ENCODE measurements at places on chromosomes 3 and 15.

GRCh38 chr3:18633002-18633401, 207.9 kb upstream of the SATB1 start:
- DNase-seq = no peak

GRCh38 chr3:73029321-73029796, 32.1 kb upstream of the EBLN2 start:
- no peak for DNase-seq

GRCh38 chr15:79967298-79968182, 3.5 kb downstream of the BCL2A1 start:
- no peak for DNase-seq

DNA sequence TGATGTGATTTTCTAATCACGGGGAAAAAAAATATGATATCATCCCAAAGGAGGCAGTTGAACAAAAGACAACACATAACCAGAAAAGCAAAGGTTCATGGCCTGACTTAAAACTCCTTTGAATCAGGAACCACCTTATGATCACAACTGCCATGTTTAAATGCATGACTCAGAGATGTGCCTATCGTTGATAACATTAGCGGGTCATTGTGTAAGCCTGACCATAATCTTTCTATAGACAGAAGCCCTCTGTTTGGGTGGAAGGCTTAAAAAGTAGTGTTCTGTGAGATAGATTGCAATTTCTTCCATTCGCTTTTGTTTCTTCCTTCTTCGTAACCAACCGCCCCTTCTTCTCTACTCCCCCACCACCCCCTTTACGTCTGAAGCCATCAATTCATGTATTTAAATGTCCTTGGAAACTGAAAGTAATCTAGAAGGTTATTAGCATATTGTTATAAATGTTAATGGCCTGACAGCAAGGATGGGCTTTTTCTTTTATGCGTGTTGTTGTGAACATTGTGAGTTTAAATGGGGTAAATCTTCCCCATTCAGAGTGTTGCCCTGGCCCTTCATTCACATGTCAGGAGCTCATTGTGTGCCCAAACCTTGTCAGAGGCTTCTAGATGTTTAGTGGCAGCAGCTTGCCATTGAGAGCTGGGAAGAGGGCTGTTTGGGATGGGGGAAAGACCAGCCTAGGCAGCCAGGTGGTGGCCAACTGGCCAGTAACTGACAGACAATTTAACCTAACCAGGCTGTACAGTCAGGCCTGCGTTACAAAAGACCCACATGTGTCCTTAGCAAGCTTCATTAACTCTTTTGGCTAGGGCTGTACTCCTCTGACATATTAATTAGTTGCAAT, 64.5 kb downstream of the EPHA3 start:
- DNase-seq = no peak

- no peak for DNase-seq
Observed at GRCh38 chr3:173538410-173538809, 140.9 kb downstream of the NLGN1 start.

DNA sequence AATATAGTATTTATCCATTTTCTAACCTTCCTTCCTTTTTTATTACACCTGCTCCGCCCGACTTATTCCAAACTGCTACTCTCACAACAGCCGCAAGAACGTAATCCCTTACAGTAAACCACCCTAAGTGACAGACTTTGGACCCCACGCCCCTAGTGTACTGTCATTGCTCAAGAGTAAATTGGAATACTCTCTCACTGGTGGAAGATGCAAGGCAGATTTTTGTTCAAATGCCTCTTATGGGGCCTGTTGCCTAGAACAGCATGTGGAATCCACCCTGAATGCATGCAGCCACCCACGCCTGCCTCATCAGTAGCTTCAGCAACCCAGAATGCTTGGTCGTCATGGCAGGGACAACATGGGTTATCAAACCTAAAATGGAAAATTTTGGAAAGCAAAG, 226.2 kb upstream of the ST8SIA2 start:
- DNase-seq = no peak

DNA sequence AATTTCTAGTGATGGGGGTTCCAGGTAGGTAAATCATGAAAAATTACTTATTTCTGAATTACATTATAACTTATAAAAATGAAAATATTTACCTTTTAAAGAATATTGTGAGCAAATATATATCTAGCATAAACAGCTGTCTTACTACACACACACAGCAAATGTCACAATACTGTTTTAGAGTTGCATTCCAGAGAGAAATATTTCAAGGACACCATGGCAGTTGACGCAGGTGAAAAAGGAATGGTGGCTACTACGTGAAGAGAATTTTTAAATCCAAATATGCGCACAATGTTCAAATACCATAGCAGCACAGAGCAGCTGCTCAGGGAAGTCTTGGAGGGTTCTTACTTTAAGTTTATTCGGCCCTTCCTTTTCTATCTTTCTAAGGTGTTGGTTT, 356.2 kb downstream of the CGGBP1 start:
- DNase-seq = no peak

DNA sequence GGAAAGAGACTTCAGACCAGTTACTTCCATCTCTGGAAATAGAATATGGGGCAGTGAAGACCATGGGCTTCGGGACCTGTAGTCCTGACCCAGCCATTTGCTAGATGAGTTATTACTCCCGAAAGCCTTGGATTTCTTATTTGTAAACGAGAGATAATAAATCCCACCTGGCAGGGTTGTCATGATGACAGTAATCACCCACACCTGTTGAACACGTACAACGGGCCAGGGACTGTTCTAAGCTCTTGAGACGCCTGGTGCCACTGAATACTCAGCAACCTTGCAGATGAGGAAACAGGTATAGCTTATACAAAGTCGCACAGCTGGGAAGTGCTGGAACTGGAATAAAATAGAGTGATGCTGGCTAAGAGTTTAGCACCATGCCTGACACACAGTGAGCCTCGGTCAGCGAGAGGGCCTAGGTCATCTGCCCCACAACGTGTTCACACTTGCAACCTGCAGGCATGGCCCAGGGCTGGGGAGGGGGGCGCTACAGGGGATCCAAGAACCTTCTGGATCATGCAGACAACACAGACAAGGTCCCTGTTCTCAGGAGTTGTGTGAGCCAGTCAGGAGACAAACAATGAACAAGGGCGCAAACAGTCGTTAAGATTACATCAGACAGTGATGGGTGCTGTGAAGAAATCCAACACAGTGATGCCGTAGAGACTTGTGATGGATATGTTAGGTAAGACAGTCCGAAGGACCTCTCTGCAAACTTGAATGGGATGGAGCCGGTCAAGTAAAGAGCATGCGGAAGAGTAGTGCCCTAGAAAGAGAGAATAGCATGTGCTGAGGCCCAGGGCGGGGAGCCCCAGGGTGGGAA, 89.2 kb downstream of the CORO2B start:
- DNase-seq = no peak

GRCh38 chr3:56059731-56060130, 408.5 kb downstream of the ERC2 start:
- DNase-seq = no peak

DNA sequence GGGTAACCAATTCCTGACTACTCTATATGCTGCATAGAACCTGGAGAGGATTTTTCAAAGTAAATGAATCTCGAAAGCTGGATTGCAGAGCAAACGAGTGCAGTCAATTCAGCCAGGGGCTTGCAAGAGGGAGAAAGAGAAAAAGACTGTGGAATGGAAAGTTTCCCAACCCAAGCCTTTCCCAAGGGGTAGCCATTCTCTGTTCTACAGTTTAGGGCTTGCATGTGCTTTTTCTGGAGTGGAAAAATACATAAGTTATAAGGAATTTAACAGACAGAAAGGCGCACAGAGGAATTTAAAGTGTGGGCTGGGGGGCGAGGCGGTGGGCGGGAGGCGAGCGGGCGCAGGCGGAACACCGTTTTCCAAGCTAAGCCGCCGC, 511 bp upstream of the RARB start:
- DNase-seq = no peak

DNA sequence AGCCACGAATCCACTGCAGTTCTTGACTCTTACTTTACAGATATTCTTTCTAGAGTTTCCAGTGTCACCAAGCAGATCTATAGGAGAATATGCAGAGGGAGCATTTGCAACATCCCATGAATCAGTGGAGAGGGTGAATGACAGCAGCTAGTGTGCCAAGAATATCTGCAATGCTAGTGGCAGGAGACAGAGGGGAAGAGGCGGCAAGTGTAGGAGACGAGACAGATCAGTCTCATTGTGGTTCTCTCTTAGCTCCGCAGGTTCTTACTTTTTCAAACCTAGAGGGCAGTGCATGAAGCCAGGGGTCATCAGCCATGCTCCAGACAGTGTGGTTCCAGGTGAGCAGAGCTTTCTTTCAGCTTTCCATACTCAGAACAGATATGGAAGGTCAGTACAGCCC, 744 bp downstream of the ZNF619 start:
- no peak for DNase-seq

- no peak for DNase-seq
Observed at GRCh38 chr3:158792709-158793108, 9.1 kb upstream of the MFSD1 start.

DNA sequence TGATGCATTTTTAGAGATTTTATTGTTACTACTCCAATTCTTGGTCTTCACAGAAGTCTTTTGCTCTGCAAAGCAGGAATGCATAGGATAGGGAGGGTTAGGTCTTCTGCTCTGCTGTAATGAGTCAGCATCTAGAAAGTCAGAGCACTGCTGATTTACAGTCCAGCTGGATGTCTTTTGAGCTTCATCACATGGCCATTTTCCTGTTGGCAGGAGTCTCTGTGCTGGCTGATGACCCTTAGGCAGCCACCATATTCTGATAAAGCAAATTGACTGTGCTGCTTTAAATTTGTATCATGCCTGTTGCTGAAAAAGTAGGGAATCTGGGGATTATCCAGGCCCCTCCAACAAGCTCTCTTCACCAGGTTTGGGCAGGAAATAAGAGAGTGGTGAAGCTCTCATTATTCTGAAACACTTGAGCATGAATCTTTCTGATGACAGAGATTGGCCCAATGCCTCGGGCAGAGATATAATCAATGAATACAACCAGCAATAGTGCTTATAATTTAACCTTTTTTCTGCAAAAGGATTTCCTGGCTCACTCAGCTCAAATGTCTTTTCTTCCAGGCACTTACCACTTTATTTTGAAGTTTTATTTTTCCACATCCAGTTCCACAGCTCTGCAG, 9.7 kb upstream of the CRBN start:
- DNase-seq = no peak

- no peak for DNase-seq
Observed at GRCh38 chr15:78565951-78566774, 843 bp downstream of the CHRNA5 start.

GRCh38 chr15:51185213-51186159, 90.8 kb upstream of the TNFAIP8L3 start:
- no peak for DNase-seq

DNA sequence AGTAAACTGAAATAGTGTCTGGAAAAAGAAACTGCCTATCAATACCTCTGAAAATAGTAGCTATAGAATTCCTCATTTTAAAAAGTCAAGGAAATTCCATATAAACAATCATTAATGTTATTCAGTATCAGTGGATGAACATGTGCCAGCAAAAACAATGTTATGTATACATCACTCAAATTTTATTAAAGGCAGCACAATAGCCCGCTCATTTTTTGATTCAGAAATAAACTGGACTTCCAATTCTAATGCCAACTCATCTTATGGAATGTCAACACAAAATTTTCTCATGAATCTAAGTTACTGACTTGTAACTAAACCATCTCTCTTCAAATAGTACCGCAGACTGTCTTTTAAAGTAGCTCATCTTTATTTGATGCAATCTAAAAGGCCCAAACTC, 19.0 kb downstream of the THBS1 start:
- no peak for DNase-seq

GRCh38 chr3:56101576-56101975, 366.7 kb downstream of the ERC2 start:
- no peak for DNase-seq

GRCh38 chr3:55540579-55540978, 53.5 kb upstream of the WNT5A start:
- no peak for DNase-seq

- DNase-seq = no peak
Observed at GRCh38 chr3:167102071-167102470, 278.0 kb downstream of the ZBBX start.

GRCh38 chr3:73605412-73605811, 19.3 kb downstream of the PDZRN3 start:
- no peak for DNase-seq

DNA sequence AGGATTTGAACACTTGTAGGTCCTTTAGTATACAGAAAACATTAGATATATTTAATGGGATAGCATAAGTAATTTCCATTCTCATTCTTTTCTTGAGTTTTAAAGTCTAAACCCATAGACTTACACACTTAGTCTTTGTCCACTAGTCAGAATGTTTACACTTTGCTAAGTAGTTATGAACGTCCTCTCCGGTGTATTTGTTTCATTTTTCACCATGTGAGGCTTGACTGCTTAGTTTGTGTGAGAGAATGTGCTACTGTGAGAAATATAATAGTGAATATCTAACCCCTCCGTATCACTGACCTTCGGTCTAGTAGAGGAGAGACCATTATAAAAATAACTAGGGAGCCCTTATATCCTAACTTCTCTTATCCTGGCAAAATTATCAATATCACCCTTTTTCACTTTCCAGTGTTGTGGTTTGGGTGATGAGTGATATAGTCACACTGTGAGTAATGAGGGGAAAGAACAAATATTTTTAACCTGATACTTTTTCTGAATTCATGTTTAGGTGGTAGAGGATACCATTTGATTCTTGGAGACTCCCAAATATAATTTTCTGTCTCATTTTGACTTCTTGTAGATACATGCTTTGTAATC, 122.4 kb downstream of the UBE2E2 start:
- no peak for DNase-seq

DNA sequence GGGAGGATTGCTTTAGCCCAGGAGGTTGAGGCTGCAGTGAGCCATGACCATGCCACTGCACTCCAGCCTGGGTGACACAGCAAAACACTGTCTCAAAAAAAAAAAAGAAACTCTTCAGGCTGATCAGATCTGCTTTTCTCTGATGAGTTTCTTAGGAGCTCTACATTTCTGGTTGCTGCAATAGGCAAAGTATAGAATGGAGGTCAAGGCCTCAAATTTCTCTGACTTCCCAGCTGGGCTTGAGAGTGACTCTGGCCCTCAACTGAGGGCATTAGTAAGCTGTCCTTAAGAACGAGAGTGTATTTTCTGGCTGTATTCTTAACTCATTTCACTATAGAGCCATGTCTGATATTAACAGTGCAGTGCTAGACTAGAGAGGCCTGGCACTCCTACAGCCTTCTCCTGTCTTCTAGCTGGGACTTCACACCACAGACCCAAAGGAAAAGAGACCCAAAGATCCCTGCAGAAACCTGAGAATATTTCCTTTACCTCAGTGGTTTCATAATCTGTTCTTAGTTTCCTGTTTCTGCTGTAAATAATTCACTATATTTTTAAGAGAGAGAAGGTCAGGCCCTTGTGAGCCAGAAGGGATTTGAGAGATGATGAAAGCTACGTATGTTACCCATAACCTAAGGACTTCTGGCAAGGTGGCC, 2.0 kb upstream of the NR1I2 start:
- DNase-seq = no peak

- peak; percentile 51 for DNase-seq
Observed at GRCh38 chr3:170622369-170623159, 36.7 kb upstream of the SLC7A14 start.

DNA sequence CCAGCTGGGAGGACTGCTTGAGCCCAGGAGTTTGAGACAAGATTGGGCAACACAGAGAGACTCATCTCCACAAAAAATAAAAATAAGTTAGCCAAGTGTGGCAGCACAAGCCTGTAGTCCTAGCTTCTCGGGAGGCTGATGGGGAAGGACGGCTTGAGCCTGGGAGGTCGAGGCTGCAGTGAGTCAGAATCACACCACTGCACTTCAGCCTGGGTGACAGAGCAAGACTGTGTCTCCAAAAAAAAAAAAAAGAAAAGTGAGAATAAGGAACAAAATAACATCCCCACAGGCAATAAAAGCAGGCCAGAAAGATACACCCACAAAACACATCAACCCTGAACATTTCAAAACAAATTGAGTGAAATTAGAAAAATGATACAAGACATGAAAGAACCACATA, 48.7 kb upstream of the OCA2 start:
- DNase-seq = no peak

Measured in substantia nigra (tissue), 51 donors.